ENCODE measurements at places on chromosomes 6 and 20.
A peak's percentile ranks its signal among the peaks of the same experiment; 100 is the strongest.

GRCh38 chr6:167572841-167573271 is 248.0 kb downstream of the TTLL2 start:
- no peak for DNase-seq

- no peak for DNase-seq
Observed at GRCh38 chr6:145643760-145644159, 91.6 kb downstream of the EPM2A start.

DNA sequence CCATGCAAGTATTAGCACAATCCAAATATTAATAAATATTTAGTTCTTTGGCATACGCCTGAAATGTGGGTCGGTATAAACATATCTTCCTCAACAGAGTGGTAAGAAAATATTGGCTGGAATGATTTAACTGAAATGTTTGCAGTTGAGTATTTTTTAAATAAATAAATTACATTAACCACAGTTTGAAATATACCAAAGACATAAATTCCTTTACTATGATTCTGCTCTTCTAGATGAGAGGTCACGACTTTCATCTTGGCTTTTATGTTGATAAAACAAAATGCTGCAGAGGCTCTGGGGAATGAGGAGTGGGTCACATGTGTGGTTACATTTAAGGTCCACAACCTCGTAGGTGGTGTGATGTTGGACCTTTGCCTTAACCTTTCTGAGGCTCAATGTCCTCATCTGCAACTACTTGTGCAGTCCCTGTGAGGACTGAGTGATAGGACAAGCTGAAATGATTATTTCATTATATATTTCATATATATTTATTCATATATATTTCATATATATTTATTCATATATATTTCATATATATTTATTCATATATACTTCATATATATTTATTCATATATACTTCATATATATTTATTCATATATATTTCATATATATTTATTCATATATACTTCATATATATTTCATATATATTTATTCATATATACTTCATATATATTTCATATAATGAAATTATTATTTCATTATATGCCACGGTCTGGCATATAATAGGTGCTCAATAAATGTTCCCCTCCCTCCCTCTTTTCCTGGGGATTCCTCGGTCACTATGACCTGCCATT is 107.4 kb downstream of the SAMD5 start:
- DNase-seq = no peak

DNA sequence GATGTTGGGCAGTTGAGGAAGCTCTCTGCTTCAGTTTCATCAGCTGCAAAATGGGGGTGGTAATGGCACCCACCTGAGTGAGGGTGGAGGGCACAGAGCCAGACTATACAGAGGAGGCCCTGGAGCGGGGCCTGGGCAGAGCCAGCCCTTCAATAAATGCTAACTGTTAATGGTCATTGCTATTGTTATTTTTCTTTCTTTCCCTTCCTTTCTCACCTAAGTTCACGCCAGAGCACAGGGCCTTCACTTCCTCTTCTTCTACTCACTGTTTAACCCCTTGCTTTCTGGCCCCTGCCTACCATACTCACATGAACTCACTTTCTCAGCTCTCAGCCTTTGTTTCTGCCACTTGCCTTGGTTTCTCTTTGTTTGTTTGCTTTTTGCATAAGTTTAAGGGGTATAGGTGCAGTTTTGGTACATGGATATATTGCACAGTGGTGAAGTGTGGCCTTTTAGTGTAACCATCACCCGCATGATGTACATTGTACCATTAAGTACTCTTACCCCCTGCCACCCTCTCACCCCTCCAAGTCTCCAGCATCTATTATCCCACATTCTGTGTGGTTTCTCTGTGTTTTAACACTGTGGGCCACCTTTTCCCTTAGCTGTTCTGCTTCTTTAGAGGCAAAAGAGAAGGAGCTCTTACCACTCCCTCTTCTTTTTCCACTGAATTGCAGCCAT is 7.5 kb upstream of the RREB1 start:
- DNase-seq = peak; percentile 51

DNA sequence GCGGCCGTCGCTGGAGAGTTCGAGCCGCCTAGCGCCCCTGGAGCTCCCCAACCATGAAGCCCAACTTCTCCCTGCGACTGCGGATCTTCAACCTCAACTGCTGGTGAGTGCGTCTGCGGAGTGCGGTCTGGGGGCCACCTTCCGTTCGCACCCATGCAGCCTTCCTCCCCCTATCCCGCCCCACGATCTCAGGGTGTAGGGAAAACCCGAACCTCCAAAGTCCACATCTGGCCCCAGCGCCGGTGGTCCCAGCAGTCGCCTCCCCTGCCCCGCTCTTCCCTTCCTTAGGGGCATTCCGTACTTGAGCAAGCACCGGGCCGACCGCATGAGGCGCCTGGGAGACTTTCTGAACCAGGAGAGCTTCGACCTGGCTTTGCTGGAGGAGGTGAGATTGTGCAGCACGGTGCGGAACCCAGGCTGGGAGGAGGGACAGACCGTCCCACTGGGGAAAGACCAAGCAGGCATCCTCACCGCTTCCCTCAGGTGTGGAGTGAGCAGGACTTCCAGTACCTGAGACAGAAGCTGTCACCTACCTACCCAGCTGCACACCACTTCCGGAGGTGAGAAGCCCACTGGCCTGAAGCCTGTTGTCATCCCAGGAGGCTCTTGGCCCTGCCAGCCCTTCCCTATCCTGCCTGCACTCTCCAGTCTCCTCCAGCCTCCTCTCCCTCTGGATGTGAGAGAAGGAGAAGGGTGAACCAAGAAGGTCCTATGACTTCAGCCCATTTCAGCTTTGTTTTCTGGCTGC is 719 bp downstream of the SMPD2 start:
- no peak for DNase-seq

DNA sequence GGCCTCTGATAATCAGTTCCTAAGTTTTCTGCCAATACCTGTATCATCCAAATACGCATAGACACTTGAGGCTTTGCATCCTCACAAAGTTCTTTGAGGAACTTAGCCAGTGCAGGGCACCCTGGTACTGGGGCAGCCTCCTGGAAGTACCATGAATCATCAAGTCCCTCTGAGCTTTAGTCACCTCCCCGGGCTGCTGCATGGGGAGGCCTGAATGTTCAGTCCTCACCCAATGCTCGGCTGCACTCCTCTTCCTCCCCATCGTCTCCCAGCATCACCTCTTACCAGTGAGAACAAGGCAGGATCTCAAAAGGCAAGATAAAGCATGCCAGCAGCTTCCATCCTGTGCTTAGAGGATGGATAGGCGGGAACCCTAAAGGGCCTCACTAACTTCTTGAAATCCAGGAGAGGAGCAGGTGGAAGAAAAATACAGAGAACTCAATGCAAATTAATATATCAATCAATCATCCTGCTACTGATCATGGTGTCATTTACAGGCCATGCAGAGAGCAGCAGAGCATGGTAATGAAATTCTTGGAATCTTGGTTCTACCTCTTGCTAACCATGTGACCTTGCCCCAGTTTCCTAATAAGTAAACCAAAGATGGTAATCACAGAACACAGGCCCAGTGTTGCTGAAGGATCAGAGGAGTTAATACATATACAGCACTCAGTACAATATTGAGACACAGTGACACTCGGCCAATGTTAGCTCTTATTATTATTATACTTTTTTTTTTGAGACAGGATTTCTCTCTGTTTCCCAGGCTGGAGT is 4.7 kb upstream of the CCN6 start:
- no peak for DNase-seq

GRCh38 chr20:33853507-33853813 is 42.3 kb downstream of the CHMP4B start:
- DNase-seq = no peak

DNA sequence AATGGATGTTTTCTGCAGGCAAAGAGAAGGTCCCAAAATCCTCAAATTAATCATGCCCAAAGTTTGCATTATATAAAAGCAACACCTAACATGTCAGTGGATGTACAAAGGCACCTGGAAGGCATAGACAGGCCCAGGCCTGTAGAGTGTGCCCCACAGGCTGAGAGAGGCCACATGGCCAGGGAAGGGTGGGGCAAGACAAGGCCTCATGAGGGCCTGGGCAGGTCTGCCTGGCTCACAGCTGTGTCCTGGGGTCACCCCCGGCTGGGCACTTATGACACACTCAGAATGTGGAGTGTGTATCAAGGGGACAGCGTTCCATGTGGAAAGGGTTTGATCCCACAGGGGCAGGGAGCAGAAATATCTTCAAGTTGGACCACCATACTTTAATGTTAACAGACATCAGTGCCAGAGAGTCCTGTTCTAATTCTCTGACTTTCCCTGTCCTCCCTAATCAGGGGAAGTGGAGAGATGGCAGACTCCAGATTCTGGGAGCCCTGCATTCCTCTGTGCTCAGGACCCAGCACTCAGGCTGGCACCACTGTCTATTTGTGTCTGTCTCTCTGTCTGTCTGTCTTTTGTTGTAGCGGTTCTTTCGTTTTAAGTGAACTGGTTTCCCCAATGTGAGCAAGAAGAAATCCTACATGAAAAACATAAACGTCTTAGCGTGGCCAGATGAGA is 178.3 kb upstream of the FOXA2 start:
- peak; percentile 10 for DNase-seq

DNA sequence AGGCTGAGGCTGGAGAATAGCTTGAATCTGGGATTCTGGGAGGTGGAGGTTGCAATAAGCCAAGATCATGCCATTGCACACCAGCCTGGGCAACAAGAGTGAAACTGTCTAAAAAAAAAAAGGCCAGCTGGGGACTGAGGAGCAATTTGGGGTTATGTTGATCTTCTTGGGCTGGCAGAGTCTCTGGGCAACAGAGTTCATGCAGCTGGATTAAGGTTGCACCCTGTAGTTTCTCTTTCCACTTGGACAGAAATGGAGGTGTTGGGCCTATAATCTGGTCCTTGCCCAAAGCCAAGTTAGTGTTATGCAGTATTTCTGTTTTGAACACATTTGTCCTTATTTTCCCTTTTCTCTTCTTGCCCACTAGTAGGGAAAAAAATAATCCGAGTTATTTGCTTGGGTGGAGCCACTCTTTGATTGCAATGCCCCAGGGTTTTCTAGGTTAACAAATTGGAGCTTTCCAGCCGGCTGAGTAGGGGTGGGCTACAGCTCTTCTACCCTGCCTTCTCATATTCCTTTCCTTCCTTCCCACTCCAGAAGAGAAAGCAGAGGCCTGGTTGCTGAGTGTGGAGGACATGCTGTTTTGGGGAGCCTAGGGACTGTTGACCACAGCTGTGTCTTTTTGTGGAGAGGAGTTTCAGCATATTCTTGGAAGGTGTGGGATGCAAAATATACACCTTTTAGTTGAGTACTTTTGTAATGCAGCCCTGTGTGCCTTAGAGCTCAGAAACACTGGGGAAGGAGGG is 213.9 kb downstream of the SOX4 start:
- DNase-seq = no peak

- DNase-seq = no peak
Observed at GRCh38 chr6:33813990-33814985, 10.5 kb upstream of the MLN start.

DNA sequence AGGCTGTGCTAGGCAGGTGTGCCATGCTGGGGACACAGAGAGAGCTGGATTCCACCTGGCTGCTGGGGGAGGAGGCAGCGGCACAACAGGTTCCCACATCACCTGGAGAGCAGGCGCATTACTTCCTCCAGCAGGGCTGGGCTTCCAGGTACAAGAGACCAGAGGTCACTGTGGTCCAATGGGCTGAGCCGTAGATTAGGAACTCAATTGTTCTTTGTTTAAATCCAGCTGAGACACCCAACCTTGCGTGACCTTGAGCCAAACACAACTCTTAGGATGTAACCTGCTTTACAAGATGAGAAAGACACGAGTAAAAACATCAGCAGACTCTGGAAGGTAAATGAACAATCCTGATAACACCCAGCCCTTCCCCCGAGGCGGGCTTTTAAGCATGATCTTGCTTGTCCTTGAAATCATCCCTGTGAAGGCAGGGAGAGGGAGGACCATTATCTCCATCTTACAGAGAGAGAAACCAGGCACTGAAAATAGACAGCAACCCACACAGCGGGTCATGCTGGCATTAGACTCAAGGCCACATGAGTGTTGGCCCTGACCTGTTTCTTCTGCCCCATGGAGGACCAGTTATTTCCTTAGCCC is 216.5 kb upstream of the RREB1 start:
- DNase-seq = no peak
